GM20000 (cell line): ENCODE measurements at places on chromosomes 7 and 10.

- DNase-seq = no peak
Observed at GRCh38 chr7:145718129-145718528, 398.5 kb upstream of the CNTNAP2 start.

DNA sequence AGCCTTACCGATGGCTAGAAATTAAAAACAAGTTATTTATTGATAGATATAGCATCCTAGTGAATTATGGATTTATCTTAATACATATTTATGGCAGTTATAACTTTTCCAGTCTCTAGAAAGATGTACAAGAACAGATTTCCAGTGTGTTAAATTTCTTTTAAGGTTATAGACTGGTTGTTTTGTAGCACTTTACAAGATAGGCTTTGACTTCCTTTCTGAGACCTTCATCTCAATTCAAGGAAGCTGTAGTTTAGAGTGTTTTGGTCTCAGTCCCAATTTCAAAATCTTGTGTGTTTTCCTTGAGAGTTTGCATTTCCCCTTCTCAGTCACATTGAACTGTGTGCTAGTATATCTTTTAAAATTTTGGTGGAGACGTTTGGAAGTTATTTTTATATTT is 30.1 kb downstream of the PLEKHA1 start:
- DNase-seq = no peak

- no peak for DNase-seq
Observed at GRCh38 chr10:116878123-116878522, 28.8 kb downstream of the ENO4 start.

DNA sequence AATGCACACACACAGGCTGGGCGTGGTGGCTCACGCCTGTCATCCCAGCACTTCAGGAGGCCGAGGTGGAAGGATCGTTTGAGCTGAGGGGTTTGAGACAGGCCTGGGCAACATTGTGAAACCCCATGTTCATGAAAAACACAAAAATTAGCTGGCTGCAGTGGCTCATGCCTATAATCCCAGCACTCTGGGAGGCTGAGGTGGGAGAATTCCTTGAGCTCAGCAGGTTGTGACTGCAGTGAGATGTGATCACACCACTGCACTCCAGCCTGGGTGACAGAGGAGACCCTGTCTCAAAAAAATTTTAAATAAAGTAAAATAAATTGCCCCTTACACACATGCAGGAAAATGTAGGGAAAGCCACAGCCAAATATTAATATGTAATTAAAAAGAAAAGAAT is 44.1 kb downstream of the RNF32 start:
- DNase-seq = no peak

GRCh38 chr10:116490028-116490662 is 55.6 kb upstream of the PNLIP start:
- DNase-seq = peak; percentile 33

DNA sequence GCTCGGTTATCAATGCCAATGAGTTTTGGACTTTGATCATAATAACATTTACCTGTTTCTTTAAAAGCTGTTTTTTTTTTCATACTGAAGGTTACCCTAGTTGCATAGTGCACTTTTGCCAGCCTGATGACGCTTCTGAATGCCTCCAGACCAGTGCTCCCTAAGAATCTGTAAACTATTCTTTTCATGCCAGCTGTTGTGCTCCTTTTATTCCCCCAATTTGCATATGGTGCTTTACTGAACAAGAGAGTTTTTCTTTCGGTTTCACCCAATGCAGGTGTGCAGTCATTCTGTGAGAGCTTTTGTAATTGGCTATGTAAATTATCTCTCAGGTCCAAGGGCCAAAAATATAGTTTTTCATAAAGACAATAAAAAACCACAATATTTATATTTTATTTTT is 48.1 kb upstream of the GLCCI1 start:
- peak; percentile 59 for DNase-seq

DNA sequence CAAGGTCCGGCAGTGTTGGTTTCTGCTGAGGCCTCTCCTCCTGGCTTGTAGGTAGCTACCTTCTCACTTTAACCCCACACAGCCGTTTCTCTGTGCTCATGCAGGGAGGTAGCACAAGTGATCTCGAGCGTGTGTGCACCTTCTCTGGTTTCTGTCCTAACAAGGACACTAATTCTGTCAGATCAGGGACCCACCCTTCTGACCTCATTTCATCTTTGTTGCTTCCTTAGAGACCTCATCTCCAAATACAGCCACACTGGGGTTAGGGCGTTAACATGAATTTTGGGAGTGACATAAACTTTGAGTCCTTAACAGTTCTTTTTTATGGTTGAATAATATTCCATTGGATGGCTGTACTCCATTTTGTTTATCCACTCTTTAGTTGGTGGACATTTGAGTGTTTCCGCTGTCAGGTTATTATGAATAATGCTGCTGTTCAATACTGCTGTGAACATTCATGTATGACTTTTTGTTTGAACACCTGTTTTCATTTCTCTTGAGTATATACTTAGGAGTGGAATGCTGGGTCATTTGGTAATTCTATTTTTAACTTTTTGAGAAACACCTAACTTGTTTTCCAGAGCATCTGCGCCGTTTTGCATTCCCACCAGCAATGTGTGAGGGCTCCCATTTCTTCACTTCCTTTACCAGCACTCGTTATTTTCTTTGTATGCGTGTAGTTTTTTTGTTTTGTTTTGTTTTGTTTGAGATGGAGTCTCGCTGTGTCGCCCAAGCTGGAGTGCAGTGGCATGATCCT is 57.5 kb downstream of the LCOR start:
- DNase-seq = no peak

- peak; percentile 44 for DNase-seq
Observed at GRCh38 chr7:154953006-154953684, 49.8 kb downstream of the PAXIP1 start.

DNA sequence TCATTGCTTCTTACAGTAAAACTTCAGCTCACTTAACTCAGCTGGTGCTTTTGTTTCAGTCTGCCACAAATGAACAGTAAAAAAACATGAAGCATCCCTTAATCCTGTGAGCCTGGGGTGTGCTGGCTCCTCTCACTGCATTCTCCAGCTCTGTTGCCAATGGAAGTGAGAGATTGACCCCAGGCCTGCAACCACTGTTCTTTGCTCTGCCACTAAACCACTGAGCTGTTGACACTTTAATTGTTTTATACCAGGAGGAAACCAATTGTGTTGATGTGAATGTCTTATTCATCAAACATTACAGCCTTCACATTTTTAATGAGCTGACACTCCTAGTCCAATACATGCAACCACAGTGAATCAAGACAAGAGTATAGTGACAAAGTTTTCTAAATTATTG is 69.4 kb upstream of the FZD1 start:
- DNase-seq = no peak

GRCh38 chr10:34954142-34954541 is 136.0 kb downstream of the CUL2 start:
- no peak for DNase-seq

- DNase-seq = no peak
Observed at GRCh38 chr10:113131613-113132261, 181.7 kb downstream of the TCF7L2 start.

DNA sequence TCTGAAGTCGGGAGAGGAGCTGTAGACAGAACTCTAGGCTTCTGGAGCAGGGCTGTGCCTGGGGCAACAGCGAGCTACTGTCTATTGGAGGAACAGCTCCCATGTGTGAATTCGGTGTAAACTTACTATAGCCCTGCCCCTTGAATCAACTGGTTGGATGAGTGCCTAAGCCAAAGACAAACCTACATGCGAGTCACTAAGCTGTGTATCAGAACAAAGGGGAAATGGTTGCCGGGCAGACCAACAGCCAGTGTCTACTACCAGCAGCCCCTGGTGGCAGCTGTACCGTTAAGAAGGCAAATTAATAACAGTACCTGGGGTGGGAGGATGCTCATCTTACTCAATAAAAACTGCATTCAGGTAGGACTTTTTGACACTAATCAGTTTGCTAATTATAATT is 343.6 kb downstream of the ACTR3B start:
- DNase-seq = no peak

DNA sequence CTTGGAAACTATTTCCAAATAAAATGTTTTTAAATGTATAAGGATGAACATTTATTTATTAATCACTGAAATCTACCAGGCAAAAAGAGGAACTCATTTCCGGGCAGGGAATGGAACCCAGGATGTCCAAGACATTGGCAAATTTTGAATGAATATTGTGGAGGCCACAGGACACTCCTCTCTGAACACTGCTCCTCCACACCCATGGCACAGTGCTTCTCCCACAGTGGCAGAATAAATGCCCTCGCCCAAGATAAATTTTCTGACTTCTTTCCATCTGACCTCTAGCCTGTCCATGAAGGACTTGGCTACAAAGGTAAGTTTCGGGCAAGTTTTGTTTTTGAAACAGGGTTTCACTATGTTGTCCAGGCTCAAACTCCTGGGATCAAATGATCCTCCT is 39.0 kb downstream of the HIPK2 start:
- no peak for DNase-seq
